Ovary (tissue), 10 donors: ENCODE measurements at places on chromosomes 2 and 18. TPM values are rescaled to one million over a fixed set of nuclear protein-coding genes. Genes with fewer than 3 reads are reported as not detected.

DNA sequence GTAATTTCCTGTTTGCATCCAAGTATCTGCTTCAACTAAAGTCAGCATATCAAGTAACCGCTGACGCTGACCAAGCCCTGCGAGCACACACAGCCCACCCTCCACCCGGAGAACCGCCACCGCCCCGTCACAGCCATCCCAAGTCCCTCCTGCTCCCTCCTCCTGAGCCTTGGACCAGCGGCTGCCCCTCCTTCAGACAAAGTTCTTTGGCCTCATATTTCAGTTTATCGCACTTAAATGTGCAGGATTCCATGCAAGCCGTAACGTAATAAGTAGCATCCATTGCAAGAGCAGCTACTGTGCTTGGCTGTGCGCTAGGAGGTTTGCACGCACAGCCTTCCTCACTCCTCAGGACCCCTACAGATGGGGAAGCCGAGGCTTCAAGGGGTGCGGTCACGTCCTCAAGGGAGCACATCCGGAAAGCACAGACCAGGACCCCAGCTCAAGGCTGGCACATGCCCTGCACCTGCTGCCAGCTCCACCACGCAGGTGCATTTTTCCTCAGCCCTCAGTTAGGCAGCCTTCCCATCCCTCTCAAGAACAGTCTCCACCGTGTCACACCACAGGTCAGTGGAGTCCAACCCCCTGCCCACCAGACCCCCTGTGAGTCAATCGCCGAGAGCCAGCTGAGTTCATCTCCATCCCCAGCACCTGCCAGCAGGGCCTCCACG, 17.1 kb downstream of the PXDN start:
- H3K36me3 ChIP-seq = no peaks in the 10 kb centered on the region
- no peak for DNase-seq
- H3K4me1 ChIP-seq = peaks cover 37% of the 10 kb centered on the region
- no peak overlapping the region for H3K27ac ChIP-seq
- no peak overlapping the region for H3K4me3 ChIP-seq

GRCh38 chr2:233165895-233166661, 85.4 kb upstream of the ATG16L1 start:
- peaks cover 4% of the 10 kb centered on the region for H3K4me1 ChIP-seq
- no peak overlapping the region for H3K4me3 ChIP-seq
- DNase-seq = no peak
- no peak overlapping the region for H3K27ac ChIP-seq
- H3K27me3 ChIP-seq = no peaks in the 10 kb centered on the region

DNA sequence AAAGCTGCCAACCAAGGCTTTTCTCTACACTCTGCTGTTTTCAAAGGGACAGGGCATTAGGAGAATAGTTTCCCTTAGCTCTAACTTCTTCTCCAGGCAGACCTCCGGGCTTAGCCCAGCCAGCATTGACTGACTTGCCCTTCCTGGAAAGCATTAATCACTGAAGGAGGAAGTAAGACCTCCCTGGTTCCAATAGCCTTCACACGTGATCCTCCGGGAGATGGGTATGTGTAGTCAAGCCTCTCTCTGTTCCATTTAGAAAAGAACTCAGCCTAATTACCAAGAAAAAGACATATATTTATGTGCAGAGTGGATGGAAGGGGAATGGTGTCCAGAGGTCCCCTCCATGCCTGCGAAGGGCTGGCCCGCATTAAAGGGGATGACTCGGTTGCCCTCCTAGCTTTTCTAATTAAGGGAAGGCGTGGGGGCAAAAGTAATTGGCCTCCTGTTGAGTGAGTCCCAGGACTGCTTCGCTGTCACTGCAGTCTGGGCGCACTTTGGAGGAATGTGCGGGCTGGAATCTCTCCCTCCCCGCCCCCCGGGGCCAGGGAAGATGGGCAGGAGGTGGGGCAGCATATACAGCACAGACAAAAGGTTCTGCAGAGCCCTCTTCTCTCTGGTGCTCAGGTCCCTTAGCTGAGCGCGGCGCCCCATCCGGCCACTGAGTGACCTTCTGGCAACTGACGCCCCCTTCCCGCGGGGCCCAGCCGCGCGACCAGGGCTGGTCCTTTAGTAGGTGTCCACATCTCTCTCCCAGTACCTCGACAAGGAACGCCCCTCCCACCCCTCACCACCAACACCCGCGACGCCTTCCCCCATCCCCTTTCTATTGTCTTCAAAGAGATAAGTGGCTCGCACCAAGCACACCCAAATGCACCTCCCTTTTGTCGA, 686.0 kb downstream of the NRXN1 start:
- H3K27me3 ChIP-seq = no peaks in the 10 kb centered on the region
- DNase-seq = no peak
- H3K4me3 ChIP-seq = no peak overlapping the region
- no peak overlapping the region for H3K27ac ChIP-seq
- H3K4me1 ChIP-seq = no peaks in the 10 kb centered on the region

DNA sequence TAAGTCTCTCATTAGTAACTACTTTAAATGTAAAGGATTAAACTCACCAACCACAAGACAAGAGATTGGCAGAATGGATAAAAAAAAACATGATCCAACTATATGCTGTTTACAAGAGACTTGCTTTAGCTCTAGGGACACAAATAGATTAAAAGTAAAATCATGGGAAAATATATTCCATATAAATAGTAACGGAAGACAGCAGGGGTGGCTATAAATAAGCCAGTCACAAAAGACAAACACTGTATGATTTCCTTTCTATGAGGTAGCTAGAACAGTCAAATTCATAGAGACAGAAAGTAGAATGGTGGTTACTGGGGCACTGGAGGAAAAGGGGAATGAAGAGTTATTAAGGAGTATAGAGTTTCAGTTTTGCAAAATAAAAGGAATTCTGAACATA, 145.2 kb downstream of the THADA start:
- H3K4me1 ChIP-seq = no peaks in the 10 kb centered on the region
- no peak overlapping the region for H3K27ac ChIP-seq
- H3K27me3 ChIP-seq = no peaks in the 10 kb centered on the region
- H3K36me3 ChIP-seq = no peaks in the 10 kb centered on the region
- no peak for DNase-seq

Gene CKAP2L
- not detected for total RNA-seq

- no peak overlapping the region for H3K27ac ChIP-seq
- H3K4me1 ChIP-seq = no peaks in the 10 kb centered on the region
- no peaks in the 10 kb centered on the region for H3K27me3 ChIP-seq
- DNase-seq = no peak
- no peak overlapping the region for H3K4me3 ChIP-seq
- H3K36me3 ChIP-seq = no peaks in the 10 kb centered on the region
Observed at GRCh38 chr2:151637271-151637781, 97.0 kb downstream of the NEB start.

Gene PPIL3
- total RNA-seq = 47.4 TPM

DNA sequence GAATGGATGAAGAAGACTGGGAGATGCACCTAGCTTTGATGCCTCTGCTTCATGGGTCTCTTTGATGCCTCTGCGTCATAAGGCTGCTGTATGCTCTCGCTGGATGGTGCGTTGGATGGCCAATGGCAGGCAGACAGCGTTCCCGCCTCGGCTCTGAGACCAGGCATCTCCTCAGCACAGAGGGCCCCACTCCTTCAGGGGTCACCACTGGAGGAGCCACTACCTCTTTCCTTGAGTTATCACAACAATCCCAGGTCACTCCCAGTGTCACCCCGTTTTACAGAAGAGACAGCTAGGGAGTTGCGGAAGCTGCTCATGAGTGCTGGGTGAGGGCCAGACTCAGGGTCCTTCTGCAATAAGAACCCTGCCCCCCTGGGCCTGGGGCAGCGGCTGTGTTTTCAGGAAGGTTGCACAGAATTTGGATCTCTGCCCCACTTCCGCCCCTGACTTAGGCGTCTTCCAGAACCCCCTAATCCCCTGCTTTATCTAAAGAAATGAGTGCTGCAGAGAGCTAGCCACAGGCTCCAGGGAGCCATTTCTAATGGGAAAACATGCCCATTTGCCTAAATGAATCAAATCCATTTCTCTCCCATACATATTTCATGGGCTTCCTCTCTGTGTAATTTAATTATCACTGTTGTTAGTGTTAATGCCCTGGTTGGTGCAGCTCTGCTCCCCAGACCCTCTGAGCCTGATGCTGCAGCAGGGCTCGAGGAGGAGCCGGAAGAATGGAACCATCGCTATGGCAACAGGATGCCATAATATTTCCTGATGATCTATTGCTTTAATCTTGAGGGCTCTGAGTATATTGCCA, 131.8 kb upstream of the HS6ST1 start:
- H3K4me3 ChIP-seq = no peak overlapping the region
- H3K4me1 ChIP-seq = peaks cover 3% of the 10 kb centered on the region
- no peaks in the 10 kb centered on the region for H3K27me3 ChIP-seq
- H3K36me3 ChIP-seq = no peaks in the 10 kb centered on the region
- DNase-seq = no peak

- no peak overlapping the region for H3K4me3 ChIP-seq
- no peak for DNase-seq
- no peaks in the 10 kb centered on the region for H3K27me3 ChIP-seq
- H3K4me1 ChIP-seq = peaks cover 3% of the 10 kb centered on the region
- H3K27ac ChIP-seq = no peak overlapping the region
Observed at GRCh38 chr2:163719331-163719730, 16.5 kb downstream of the FIGN start.

DNA sequence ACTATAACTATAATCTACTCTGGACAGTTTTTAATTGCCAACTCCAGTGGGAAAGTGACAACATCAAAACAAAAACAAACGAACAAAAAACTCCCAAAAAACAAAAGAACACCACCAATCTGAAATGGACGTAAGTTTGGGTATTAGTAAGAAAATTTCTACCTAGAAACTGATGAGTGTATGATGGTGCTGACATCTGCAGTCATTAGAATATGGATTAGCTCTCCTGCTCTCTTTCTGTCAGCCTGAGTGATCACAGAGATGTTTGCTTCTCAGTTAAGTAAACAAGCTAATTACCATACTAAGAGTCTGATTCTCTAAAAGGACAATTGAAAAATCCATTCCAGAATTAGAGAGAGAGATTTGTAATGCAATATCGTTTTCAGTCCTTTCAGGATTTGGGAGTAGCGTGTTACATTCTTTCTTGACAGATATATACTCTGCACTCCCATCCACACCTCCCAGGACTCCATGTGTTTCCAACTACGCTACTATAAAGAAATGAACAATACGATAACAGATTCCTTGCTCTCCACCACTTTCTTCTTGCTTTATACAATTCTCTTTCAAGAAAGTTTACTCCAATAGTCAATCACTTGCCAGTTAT, 1347.4 kb upstream of the PIK3C3 start:
- no peaks in the 10 kb centered on the region for H3K36me3 ChIP-seq
- H3K4me3 ChIP-seq = no peak overlapping the region
- DNase-seq = no peak
- H3K27ac ChIP-seq = no peak overlapping the region
- no peaks in the 10 kb centered on the region for H3K27me3 ChIP-seq

DNA sequence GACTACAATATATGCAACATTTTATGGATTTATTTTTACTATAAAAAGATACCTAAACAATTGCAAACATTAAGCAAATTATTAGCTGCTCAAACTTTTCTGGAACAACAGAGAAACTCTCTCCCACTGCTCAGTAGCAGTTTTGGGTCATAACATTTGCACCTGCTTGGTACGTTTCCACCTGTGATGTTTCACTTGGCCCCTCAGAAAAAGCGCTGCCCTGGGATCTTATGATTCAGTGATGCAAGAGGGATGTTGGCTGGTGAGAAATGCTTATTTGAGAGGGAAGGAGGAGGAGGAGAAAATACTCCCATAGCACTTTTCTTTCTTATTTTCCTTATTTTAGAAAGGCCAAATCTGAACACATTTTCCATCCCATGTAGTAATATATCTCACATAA, 9.2 kb downstream of the IRS1 start:
- no peak overlapping the region for H3K4me3 ChIP-seq
- no peaks in the 10 kb centered on the region for H3K36me3 ChIP-seq
- H3K27me3 ChIP-seq = no peaks in the 10 kb centered on the region
- H3K4me1 ChIP-seq = peaks cover 10% of the 10 kb centered on the region
- no peak for DNase-seq

Gene GMCL1
- total RNA-seq = 13.6 TPM

GRCh38 chr2:224523626-224524577, 61.3 kb downstream of the CUL3 start:
- peaks cover 15% of the 10 kb centered on the region for H3K4me1 ChIP-seq
- no peaks in the 10 kb centered on the region for H3K36me3 ChIP-seq
- no peak overlapping the region for H3K4me3 ChIP-seq
- no peak for DNase-seq
- H3K27me3 ChIP-seq = no peaks in the 10 kb centered on the region

- DNase-seq = no peak
- peaks cover 11% of the 10 kb centered on the region for H3K4me1 ChIP-seq
- no peaks in the 10 kb centered on the region for H3K27me3 ChIP-seq
Observed at GRCh38 chr2:46162329-46163097, 134.7 kb upstream of the EPAS1 start.

DNA sequence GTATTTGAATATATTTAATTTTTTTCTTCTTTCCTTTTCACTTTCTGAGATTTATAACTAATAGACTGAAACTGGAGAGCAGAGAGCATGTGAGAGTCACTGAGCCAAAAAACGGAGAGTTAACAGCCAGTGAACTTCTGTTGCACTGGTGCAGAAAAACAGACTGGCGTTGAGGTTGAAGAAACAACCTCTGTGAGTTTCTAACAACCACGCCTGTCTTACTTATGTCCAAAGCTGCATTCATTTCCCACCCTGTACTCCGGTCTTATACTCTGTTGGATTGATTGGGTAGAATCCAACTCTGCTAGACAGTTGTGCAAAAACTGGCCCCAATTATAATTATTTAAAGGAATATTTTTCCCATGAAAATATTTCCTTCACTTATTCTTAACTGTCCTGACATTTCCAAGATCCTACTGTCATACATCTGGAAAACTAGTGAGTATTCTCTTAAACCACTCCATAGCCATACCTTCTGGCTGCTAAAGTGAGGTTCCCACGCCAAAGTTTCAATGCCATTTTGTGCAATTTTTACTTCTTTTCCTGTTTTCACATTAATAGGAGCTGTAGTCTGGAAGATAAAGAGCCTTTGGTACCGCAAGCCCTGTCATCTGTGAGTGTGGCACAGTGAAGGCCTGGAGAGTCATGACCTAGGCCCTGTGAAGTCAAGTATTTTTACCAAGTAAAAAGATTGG, 9.4 kb downstream of the CYP1B1 start:
- no peaks in the 10 kb centered on the region for H3K36me3 ChIP-seq
- H3K27ac ChIP-seq = no peak overlapping the region
- H3K4me3 ChIP-seq = no peak overlapping the region
- no peak for DNase-seq

DNA sequence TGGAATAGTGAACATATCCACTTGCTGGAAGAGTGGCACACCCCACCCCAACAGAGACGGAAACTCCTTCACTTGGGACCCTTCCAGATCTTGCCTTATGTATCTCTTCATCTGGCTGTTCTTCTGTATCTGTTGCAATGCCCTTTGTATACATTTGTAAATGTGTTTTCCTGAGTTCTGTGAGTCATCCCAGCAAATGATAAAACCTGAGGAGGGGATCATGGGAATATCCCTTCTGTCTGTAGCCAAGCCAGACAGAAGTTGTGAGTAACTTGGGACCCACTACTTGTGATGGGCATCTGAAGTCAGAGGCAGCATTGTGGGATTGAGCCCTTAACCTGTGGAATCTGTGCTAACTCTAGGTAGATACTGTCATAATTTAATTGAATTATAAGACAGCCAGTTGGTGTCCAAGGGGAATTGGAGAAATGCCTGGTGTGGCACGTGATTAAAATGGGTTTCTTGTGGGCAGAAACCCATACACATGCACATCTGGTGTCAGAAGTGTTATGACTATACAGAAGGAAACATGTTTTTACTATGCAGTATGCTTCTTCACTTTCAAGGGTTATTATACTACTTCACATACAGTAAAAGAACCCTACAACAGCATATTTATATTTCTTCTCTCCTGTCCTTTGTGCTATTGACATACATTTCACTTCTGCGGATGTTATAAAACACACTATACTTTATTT, 32.3 kb upstream of the TMEM247 start:
- no peak overlapping the region for H3K4me3 ChIP-seq
- no peak overlapping the region for H3K27ac ChIP-seq
- no peak for DNase-seq
